ENCODE measurements at places on chromosomes 11 and 22.

DNA sequence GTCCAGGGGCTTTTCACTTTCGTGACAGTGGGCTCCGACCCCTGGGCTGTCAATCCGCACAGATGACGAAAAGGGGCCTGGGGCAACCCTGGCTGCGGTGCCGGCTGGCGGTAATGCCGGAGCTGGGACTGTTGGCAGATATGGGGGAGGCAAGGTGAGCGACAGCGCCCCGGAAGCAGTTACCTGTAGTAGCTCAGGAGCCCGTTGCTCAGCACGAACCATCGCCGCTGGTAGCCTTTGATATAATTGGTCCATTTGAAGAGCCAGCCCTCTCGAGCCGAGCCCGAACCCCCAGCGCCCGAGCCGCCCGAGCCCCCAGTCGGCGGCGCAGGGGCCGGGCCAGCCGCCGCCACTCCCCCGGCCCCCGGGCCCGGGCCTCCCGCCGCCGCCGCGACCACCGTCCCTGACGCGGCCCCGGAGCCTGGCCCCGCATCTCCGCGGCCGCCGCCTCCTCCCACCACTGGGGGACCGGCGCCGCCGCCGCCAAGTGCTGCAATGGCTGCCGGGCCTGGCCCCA is 396 bp downstream of the OSBP start:
- DNase-seq = peak; percentile 6

DNA sequence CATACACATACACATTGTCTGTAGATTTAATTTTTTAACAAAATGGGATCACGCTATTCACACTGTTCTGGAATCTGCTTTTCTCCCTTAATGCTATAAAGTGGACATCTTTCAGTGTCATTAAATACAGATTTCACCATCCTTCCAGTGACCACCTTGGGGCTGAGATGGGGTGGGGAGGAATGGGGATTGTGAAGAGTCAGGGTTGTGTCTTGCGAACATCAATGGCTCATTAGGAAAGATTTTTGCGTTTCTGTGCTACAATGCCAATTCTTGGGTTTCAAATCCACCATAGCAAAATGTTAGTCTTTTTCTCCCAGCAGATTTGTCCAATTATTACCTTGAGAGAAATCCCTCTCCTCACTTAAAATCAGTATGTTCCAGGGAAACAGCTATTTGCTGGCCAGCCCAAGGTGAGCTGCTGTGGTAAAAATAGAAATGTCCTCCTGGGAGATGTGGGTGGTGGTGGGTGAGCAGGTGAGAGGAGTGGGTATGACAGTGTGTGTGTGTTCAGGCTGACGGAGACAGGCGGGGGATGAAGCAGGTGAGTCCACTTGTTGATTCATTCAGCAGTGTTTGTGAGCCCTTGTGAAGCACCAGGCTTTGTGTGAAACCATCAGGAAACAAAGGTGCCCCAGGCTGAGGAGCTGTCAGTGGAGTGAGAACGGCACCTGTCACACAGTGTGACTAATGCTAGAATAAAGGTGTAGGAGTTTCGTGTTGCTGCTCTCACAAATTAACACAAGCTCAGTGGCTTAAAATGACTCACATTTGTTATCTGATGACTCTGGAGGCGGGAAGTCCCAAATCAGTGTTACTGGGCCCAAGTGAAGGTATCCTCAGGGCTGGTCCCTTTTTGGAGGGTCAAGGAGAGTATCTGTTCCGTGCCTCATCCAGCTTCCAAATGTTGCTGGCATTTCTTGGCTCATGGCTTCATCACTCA is 1.7 kb upstream of the CBX6 start:
- no peak for DNase-seq

- DNase-seq = no peak
Measured at GRCh38 chr22:22915670-22916035, 28.0 kb downstream of the IGLL5 start.

- DNase-seq = no peak
Measured at GRCh38 chr11:36352922-36353321, 56.8 kb downstream of the PRR5L start.

- DNase-seq = no peak
Measured at GRCh38 chr22:45172881-45173585, 9.3 kb downstream of the NUP50 start.

GRCh38 chr11:127866109-127866508 is 721.2 kb downstream of the ETS1 start:
- DNase-seq = no peak

- DNase-seq = peak; percentile 87
Measured at GRCh38 chr22:50209893-50210292, 9.1 kb downstream of the SELENOO start.

- DNase-seq = no peak
Measured at GRCh38 chr11:112012874-112013273, 12.3 kb upstream of the DLAT start.

DNA sequence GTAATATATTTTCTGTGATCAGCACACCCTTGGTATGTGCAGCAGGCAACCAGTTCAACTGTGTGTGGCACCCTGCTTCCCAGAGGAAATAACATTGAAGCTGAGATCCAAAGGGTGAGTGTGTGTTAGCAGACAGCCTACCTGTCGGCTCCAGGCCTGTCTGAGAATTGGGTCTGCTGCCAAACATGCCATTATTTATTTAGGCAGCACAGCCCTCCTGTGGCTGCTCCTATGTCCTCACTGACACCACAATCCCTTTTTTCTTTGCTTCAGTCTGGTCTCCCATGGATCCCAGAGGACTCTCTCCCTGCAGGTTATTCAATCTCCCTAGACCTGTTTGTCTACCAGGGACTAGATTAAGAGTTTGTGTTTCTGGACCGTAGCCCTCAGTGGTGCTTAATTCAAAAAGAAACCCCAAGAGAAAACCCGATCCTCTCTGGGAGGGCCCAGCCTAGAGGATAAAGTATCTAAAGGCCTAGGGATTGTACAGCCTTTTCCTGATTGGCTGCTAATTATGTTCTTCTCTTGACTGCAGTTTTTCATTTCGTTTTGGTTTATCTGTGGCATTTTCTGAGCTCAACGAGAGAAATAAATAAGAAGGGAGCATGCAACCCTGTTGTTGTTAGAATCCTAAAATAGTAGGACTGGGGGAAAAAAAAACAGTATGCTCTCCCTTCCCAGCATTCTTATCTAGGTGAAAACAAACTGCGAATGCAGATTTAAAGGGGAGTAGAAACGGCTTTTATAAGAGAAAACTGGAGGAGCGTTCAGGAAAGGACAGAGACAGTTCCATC is 24.1 kb downstream of the KCNE3 start:
- DNase-seq = peak; percentile 23

- no peak for DNase-seq
Measured at GRCh38 chr22:19260804-19261203, 30.7 kb downstream of the CLTCL1 start.

GRCh38 chr11:83063073-83063754 is 8.5 kb downstream of the RAB30 start:
- peak; percentile 62 for DNase-seq

DNA sequence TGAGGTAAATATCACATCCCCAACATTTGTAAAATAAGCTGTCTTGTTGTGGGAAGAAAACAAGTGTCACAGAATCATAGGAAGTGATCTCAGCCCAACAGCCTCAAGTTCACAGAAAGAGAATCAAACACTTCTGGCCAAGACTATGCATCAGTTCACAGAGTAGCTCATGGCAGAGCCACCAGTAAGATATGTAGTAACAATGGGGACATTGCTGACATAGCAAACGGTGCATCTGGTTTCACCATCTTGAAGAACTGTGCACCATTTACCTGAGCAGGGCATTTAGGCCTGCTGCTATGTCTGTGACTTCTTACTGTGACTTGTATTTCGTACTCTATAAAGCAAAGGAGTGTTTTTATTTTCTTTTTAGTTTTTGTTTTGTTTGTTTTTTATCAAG is 585.3 kb upstream of the FAT3 start:
- DNase-seq = no peak

DNA sequence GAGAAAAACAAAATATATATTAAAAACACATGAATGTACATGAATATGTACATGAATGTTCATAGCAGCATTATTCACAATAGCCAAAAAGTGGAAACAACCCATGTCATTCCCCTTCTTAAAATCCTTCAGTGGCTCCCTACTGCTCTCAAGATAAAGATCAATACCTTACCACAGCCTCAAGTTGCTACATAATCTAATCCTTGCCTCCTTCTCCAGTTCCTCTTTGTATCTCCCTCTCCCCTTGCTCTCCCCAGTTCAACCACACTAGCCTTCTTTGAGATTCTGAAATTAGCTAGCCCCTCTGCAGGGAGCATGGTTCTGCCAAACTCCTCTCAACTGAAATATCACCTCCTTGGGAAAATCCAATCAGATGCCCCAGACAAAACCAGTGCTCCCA is 28.1 kb downstream of the MTMR2 start:
- DNase-seq = no peak

- DNase-seq = no peak
Measured at GRCh38 chr11:17716807-17717206, 2.6 kb upstream of the MYOD1 start.

- peak; percentile 56 for DNase-seq
Measured at GRCh38 chr11:11422411-11423128, 69.5 kb upstream of the CSNK2A3 start.

GRCh38 chr11:69448471-69449284 is 32.8 kb upstream of the LINC01488 start:
- no peak for DNase-seq

GRCh38 chr11:6925636-6926207 is 504 bp upstream of the ZNF215 start:
- no peak for DNase-seq

DNA sequence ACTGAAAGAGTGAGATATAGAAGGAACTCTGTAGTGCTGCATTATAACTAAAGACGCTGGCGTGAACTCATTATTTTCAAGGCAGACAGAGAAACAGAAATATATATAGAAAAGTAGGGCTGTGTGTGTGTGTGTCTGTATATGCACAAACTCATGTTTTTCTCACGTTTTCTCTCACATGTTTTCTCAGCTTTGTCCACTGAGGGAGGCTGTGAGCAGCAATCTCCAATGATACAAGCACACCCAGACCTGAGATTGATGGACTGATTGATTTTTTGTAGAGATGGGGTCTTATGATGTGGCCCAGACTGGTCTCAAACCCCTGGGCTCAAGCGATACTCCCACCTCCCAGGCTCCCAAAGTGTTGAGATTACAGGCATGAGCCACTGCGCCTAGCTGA is 122.5 kb downstream of the SERGEF start:
- DNase-seq = no peak

DNA sequence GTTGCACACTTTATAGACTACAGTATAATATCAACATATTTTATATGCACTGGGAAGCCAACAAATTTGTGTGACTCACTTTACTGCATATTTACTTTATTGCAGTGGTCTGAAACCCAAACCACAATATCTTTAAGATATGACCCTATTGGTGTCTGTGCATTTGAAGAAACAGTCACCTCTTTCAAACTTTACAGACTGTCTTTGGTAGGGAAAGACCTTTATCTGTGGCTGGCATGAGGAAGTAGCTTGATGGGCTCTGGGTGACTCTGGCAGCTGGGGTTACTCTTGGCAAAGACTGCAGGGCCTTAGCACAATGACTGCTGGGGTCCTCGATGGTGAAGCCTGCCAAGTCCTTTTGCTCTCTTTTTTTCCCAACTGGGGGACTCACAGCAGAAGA is 21.3 kb upstream of the ABTB2 start:
- no peak for DNase-seq

DNA sequence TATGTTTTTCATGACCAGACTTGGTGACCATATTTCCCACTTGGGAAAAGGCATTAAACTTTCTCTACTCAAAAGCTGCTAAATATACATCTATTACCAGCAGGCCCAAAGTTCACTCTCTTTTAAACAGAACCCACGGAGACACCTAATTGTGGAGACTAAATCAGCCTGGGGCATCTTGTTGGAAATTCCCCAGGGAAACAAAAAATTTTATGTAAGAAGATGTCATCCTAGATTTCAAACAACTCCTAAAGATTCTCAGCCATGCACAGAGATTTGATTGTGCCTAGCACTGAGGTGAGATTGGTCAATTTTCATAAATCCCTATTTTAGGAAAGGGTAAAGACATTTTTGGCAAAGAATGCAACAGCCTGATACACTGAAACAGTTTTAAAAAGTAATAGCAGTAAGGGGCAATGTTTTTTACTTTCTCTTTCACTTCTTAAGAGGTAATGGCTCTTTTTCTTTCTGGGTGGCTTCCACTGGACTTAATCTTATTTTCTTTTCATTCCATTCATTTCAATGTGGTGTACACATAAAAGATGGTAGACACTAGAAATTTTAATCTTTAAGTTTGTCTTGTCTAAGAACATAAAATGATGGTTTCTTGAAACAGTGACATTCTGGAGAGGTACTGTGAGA is 9.6 kb downstream of the OR52N2 start:
- DNase-seq = no peak

DNA sequence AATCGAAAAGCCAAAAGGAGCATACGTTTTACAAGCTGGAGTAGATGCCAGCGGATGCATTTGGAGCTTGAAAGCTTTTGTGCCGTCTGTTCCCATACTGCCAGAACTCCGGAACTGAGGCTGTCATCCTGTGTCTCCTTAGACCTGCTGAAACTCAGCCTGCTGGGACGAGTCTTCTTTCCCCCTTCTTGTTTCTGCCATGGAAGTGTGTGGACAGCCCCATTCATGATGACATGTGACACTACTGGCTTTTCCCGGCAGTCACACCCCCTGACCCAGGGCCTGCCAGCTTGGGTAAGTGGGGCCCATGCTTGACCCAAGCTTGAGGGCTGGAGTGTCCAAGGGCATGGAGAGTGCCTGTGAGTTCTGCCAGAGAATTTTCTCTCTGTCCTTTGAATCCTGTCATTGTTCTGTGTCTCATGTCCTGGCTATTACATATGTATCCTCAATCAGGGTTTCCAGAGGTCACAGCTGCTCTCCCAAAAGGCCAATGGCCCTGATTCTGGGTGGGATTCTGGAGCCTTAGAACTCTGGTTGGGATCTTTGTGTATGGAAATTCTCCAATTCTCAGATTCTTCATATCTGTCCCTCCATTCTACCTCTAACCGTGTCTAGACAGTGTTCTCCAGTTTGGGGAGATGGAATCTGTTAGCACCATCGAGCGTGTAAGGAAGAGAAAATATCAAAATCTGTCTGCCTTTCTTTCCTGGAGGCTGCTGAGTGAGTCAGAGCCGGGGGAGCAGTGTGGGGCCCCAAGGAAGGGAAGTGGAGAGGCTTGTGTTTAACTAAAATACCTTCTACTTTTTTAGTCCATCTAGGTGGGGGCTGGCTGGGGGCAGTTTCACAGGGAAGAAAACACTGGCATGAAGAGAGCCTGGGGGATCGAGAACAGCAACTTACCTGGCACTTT is 73.2 kb downstream of the KIAA1671 start:
- DNase-seq = peak; percentile 12

DNA sequence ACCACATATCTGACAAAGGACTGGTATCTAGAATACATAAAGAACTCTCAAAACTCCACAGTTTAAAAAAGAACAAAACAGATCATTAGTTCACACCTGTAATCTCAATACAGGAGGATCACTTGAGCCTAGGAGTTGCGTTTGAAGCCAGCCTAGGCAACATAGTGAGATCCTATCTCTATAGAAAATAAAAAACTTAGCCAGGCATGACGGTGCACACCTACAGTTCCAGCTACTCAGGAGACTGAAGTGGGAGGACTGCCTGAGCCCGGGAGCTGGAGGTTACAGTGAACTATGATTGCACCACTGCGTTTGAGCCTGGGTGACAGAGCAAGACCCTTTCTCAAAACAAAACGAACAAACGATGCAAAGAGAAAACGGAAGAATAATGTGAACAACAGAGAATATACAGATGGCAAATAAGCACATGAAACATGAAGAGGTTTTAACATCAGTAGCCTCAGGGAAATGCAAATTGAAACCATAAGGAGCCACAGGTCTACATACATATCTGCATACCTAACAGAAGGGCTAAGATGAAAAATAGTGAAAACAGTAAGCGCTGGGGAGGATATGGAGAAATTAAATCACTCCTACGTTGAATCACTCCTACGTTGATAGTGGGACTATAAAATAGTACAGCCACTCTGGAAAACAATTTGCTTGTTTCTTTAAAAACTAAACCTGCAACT is 70.7 kb downstream of the DGCR2 start:
- DNase-seq = no peak
